Thymus (tissue), 14 donors: ENCODE measurements at places on chromosomes 4 and X.

DNA sequence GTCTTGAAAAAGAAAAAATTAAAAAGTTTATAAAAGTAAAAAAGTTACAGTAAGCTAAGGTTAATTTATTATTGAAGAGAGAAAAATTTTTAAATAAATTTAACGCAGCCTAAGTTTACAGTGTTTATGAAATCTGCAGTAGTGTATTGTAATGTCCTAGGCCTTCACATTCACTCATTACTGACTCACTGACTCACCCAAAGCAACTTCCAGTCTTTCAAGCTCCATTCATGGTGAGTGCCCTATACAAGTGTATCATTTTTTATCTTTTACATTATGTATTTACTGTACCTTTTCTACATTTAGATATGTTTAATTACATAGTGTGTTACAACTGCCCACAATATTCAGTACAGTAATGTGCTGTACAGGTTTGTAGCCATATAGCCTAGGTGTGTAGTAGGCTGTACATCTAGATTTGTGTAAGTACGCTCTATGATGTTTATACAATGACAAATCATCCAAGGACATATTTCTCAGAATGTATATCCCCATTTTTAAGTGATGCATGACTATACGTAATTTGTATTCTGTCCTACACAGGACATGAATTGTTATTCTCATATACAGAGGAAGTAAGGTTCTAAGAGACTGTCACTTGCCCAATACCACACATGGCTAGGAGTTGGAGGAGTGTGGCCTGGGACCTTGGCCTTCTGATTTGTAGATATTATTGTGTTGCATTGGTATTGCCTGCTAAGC lies 19.5 kb upstream of the PDCL2 start:
- no peak for DNase-seq

DNA sequence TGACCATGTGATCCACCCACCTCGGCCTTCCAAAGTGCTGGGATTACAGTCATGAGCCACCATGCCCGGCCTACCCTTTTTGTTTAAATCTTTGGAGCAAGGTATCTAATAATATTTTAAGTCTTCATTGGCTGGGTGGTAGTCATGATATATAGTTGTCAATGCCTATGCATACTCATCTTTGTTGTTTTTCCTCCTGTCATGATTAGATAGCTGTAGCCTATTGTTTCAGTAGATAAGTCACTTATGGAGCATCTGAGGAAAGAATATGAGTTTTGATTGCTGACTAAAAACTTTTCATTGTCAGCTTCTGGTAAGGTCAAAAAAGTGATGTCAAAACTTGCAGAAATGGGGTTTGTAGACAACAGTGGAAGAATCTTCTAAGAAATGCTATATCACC lies 119.8 kb downstream of the KDM6A start:
- DNase-seq: no peak

DNA sequence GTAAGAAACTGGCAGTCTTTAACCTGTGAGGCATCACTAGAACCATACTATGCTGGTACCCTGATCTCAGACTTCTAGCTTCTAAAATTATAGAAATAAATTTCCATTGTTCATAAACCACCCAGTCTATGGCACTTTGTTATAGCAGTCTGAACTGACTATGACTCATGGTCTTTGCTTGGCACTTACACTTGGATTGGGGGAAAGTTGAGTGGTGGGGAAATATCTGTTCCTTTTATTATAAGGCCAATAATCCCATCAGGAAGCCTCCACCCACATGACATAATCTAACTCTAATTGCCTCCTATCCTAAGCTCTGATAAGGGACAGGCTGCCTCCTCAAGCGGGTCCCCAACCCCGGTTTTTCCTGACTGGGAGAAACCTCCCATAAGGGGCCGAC lies 61.4 kb upstream of the PACRGL start:
- DNase-seq: no peak

- DNase-seq: no peak
Observed at GRCh38 chrX:9903146-9903545, 64.0 kb upstream of the CLDN34 start.

DNA sequence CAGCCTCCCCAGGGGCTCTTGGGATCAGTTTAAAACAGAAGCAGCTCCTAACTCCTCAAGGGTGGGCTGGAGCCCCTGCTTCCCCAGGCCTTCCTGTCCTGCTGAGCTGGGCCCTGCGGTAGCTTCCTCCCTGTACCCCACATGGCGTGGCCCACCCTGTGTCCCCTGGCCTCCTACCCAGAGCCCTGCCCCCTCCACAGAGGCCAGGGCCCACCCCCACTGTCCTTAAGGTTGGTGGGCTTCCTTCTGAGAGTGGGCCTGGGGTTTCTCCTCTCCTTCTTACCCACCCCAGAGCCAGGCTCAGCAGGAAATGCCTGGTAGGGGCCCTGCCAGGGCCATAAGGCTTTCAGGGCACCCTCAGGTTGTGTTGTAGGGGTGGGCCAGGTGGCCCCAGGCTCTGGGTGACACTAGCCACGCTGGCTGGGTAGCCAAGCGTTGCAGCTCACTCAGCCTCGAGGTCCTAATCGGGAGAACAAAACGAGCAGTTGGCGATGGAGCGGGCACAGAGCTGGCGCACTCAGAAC lies 11.6 kb downstream of the SH3BP2 start:
- no peak for DNase-seq

DNA sequence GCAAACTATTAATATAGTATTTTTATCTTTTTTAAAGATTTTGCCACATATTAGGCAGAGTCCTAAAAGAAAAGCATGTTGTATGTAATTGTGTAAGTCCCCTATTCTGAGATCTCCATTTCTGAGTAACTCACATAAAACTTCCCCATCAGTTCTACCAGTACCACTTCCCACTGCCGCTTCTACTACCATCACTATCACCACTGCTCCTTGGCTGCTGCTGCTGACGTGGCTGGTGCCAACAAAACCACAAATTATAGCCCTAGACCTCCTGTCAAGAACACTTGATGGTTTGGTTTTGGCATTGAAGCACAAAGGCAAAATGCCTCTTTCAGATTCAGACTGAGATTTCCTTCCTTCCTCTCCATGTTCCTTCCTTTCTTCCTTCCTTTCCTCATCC lies 106.4 kb downstream of the MMRN1 start:
- DNase-seq: no peak

GRCh38 chr4:83328521-83329187 lies 6.0 kb downstream of the HPSE start:
- no peak for DNase-seq

GRCh38 chr4:42133006-42133405 lies 19.4 kb downstream of the BEND4 start:
- no peak for DNase-seq

DNA sequence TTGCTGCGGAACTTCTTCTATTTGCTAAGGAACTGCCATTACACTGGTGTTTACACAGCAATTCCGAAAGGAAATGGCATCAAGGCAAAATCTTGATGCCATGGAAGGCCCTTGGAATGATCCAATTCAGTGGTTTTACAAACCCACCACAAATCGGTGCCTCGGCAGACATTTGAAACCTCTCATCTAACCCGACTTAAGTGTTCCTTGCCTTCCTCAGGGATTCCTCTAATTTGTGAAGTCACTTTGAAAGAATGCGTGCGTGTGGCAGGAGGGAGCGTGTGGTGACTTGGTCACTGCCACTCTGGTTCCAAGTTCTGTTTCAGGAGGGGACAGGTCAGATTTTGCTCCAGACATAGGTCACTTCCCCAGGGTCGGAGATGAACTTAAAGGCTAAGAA lies 4.8 kb downstream of the NOP14 start:
- DNase-seq: no peak

- no peak for DNase-seq
Observed at GRCh38 chr4:36321176-36321575, 39.8 kb downstream of the DTHD1 start.

DNA sequence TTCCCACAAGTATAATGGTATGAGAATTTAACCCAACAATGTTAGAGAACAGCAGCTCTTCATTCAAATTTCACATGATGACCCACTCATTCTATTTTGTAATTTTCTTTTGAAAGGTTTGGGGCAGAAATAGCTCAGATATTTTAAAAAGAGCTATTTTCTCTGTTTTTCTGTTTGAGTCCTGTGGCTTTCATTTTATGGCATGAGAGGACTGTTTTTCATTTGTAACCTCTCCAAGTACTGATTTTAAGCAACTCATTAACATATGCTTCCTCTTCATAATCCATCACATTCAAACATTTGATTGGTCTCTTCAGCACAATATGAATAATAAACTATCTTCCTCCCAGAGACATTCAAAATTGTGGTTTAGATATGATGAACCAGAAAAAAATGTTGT lies 129.0 kb upstream of the TEX13A start:
- DNase-seq: no peak
